ENCODE measurements at places on chromosomes 1 and 21. TPM values are rescaled to one million over a fixed set of nuclear protein-coding genes. Genes with fewer than 3 reads are reported as not detected.

LSM10 gene
- polyA plus RNA-seq, result 27.3 TPM

EPHA10 gene
- 0.06 TPM for polyA plus RNA-seq

CCDC181 gene
- 12.9 TPM for polyA plus RNA-seq

BRDT gene
- 0.17 TPM for polyA plus RNA-seq

OR10J1 gene
- polyA plus RNA-seq, result 0.07 TPM

MIB2 gene
- polyA plus RNA-seq, result 23.6 TPM

RIPPLY3 gene
- 2.3 TPM for polyA plus RNA-seq

RGS13 gene
- polyA plus RNA-seq, result not detected

NUP210L gene
- polyA plus RNA-seq, result 0.04 TPM

ASTN1 gene
- polyA plus RNA-seq, result 2.0 TPM

OLIG2 gene
- polyA plus RNA-seq, result not detected

Data from right renal cortex interstitium (tissue), 3 donors.